ENCODE measurements at places on chromosomes 6 and 20.

DNA sequence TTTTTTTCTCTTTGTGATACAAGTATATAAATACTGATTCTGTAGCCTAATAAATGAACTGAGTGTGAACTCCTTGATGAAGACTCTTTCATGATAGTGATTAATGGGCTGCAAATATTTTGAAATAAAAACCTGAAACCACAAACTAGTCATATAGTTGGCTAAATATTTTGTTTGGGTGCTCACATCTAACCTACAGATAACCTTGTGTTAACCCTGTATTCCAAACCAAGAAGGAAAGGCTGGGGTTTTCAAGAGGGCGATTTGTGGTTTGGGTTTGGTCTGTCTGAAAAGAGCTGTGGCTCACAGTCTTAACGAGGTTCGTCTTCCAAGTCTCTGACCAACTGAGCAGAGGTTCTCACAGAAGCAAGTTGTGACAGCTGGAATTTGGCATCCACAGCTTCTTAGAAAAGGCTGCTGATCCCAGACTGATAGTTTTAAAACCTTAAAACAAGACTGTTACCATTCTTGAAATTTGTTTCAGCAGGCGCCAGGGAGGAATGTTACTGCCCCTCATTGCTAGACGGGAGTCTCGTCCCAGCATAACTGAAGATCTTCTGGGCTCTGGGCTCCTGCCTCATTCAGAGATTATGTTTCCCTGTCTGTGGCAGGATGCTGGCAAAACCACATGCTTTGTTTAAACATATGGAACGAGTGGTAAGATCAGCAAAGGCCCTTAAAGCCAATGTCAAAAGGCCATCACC is 736.4 kb upstream of the MARCKS start:
- no peak for DNase-seq

DNA sequence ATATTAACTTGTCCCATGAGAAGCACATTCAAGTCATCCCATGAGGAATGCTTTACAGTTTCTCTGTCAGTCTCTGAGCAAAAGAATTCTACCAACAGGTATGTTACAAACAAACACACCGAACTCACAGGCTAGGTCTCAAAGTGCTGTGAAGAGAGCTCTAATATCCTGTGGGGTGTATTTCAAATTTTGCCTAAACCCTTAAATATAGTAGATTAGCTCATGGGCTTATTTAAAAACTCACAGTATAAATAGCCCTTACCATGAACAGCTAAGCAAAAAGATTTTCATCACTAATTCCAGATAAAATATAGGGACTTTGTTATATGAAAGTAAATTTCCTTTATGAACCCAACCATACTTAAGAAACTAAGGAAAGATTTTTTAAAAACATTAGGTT is 77.8 kb downstream of the FILIP1 start:
- no peak for DNase-seq

- DNase-seq, result no peak
Measured at GRCh38 chr20:37941332-37941731, 38.4 kb downstream of the VSTM2L start.

GRCh38 chr6:166267526-166267925 is 40.7 kb downstream of the PRR18 start:
- DNase-seq, result no peak

GRCh38 chr20:23270382-23270911 is 80.1 kb upstream of the NXT1 start:
- no peak for DNase-seq

DNA sequence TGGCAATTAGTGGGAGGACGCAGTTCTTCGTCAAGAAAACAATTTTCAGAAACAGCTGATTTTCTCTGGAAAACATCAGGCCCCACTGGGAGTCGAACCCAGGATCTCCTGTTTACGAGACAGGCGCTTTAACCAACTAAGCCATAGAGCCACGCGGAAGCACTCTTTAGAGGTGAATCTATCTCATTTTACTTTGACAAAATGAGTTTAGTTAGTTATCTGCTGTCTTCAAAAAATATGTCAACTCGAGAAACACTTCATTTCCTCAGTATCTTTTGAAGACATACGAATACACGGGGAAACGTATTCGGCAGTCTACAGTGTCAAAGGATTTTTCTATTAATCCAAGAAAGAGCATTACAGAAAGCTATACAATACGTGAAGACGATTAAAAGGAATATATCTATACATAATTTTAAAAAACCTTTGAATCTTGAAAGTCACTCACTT is 26.7 kb downstream of the GPX6 start:
- DNase-seq, result no peak

DNA sequence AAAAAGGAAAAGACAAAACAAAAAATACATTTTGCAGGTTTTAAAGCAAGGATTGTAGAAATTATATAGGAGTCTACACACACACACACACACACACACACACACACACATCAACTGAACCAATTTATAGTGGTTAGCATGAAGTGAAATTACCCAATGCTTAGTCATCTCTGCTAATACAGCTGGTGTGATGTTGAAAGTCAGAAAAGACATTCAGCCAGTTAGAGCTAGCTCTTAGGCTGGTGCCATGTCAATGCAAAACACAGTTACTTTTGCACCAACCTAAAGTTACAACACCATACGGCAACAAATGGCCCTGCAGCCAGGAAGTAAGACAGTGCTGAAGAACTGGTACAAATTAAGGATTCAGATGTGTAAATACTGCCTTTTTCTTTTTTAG is 15.2 kb downstream of the FAM210B start:
- no peak for DNase-seq

- peak; percentile 41 for DNase-seq
Measured at GRCh38 chr6:11094411-11094851, 797 bp downstream of the SMIM13 start.

DNA sequence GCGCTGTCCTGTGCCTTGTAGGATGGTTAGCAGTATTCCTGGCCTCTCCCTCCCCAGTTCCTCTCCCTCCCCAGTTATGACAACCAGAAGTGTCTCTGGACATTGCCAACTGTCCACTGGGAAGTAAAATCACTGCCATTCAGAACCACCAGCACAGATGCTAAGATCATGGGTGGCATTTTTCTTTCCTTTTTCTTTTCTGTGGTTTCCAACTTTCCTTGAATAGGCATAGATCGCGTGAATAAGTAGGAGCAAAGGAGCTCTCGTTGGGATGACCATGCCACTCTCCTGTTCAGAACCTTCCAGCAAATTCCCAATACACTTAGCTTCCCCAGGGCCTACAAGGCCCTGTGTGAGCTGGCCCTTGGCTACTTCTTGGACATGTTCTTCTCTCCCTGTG is 59.0 kb downstream of the EYA2 start:
- no peak for DNase-seq

DNA sequence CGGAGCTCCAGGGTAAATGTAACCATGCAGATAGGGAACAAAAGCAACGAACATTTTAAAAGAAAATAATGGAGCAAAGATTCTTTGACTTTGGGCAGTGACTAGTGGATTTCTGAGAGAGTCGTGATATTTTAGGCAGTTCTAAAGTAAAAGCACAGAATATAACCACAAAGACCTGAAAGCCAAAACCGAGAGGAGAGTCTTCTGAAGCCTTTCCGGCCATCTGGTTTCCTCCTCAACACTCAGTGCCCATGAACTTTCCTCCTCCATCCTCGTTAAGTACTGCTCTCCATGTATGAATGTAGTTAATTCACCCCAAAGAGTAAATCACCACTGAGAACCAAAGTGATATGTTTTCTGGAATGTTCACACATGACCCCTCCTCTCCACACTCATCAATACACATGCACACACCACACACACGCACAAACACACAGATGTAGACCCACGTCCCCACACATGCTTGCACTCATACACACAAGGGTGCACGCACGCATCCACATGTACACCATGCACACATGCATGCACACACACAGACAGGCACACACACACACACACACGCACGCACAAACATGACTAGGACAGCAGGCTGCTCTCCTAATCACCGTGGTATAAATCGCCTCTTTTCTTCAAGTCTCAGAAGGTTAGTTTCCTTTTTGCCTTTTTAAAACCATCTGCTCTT is 109.5 kb downstream of the MYLK4 start:
- DNase-seq, result no peak

DNA sequence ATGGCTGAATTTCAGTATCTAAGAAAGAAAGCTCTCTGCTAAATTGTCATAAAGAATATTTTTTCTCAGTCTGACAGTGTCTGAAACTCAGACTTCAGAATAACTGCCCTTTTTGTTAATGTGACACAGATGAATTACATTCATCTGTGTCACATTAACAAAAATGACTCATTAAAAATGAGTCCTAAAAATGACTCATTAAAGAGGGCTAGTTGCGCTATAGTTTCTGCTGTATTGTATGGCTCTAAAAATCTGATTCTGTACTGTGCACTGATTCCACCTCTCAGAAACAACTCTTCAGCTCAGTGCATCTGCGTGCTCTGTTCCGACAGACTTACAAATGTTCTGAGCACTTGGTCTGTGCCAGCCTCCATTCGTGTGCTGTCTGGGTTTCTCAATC is 15.0 kb downstream of the RNF114 start:
- no peak for DNase-seq

GRCh38 chr6:118485601-118486550 is 62.2 kb upstream of the PLN start:
- DNase-seq, result no peak

- DNase-seq, result no peak
Measured at GRCh38 chr6:158825038-158825950, 6.1 kb upstream of the EZR start.

DNA sequence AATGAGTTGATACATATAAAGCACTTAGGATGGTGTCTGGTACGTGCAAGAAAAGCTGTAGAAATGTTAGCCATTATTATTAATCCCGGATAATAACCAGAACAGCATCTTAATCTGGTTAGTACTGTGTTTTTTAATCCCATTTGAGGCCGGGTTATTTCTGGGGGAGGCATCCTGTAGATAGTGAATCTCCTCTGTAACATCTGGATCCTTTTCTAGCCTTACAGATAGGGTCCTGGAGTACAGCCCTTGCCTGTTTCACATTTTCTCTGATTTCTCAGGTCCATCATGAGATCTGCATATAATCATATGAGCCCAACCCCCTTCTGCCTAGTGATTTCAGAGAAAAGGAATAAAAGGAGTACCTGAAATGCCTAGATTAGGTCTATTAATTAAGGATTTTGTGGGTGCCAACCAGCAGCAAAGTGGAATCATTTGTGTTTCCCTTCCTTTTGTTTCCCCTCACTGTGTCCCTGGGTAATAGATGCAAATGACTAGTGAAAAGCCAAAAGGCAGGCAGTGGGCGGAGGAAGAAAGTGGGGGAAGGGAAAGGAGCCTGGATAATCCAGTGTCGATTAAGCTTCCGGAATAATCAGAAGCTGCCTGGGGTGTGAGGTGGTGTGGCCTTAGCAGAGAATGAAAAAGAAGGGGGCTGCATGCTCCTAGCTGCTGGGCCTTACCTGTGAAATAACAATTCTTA is 88.9 kb downstream of the SOBP start:
- no peak for DNase-seq

DNA sequence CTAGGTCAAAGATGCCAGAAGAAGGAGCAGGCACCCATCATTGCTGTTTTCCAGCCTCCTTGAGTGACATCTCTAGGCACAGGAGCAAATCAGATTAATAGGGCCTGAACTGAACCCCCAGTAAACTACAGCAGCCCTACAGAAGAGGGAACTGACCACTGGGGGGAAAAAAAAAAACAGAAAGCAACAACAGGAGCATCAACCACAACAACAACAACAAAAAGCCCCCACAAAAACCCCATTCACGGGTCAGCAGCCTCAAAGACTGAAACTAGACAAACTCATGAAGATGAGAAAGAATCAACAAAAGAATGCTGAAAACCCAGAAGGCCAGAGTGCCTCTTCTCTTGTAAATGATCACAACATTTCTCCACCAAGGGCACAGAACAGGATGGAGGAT is 537.4 kb upstream of the BTBD3 start:
- DNase-seq, result no peak

DNA sequence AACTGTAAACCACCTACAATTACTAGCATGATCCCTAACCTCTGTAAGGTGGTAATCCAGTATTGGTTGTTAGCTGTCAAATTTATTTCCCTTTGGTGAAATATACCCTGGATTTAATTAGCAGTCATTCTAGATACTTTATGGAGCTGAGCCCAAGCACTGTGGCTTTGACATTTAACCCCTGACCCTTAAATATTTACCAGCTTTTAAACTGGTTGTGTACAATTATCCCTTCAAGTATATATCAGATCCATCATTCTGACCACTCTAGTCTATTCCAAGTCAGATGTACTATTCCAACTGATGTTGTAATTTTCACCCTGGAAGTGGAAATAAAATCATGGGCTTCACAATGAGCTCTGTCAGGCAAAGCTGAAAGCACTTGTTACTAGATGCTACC is 229.6 kb downstream of the FOXC1 start:
- DNase-seq, result no peak

- DNase-seq, result no peak
Measured at GRCh38 chr6:153231048-153231646, 100.1 kb upstream of the RGS17 start.
